AG08396 (cell line): ENCODE measurements at places on chromosomes 2 and 18.

DNA sequence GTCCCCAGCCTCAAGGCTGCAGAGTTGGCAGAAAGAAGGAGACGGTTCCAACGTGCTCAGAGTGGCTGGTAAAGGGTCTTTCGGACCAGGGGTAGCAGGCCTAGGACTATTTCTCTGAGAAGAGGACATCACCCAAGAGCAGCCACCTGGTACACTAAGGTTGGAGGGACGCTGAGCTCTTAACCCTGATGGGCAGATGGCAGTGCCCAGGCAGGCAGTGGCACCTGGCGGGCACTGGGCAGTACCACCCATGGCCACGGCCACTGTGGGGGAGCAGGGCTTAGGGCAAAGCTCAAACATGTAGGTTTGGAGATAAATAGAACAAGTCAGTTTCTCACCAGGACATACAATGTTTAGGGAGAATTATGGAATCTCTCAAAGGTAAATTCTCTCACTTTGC is 53.5 kb downstream of the MBP start:
- DNase-seq, result no peak

DNA sequence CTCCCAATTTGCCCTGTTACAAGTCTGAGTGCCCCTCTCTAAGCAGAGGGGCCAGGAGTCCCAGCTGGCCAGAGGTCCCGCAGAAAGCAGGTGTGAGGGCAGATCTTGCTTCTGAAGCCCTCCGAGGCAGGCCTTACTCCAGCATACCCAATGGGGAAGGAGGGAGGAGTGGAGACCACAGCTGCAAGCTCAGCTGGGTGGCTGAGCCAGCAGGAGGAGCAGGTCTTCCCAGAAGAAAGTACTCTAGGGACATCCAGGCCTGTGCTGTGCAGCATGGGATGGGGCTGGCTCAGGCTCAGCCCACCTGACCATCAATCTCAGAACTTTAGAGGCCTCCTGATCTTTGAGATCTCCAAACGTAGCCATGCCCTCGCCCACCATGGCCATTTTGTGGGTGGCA is 31.3 kb downstream of the PLB1 start:
- no peak for DNase-seq

DNA sequence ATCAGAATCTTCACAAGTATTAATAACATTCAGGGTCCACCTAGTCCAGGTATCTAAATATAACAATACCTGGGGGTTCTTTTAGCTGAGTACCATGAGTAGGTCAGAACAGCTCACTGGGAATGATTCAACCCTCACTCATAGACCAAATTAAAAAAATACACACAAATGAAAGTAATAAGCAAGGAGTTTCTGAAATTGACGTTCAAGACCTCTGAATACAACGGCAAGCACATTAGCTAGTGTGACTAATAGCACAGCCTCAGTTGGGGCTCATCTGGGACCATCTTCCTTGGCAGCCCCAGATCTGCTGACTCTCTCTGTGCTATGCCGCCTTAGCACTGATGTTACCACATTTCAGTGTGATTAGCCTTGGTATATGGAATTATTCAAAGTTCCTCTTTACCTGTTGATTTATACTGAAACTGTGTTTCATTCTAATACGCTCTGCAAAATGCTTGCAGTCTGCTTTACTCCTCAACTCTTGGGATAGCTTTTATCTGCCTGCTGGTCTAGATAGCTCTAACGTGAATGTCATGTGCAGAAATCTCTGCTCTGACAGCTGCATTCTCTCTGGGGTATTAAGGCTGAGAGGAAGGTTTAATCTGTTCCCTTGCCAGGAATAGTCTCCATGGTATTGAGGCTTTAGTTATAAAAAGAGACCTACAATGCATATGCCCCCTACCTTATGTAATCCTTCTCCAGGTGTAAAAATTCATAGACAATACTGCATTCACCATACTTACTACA is 153.3 kb downstream of the METTL4 start:
- DNase-seq, result no peak

GRCh38 chr2:97701851-97702465 is 11.4 kb upstream of the ZAP70 start:
- DNase-seq, result no peak

GRCh38 chr2:226330206-226330605 is 469.4 kb downstream of the IRS1 start:
- no peak for DNase-seq

DNA sequence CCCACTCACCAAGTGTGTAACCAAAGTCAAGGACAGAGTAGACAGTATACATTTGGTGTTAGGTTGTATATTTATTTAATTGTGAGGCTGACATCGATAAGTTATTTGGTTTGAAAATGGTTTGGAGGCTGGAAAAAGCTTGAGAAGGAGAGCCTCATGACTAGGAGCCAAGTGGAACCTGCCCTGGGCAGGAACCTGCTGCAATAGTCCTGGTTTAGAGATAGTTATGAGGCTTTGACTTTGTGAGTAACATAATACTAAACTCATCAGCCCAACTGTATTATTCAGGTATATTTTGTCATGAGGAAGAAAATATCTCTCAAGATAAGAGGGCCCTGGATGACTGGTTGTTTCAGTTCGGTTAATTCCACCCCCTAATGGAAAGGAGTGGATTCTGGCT is 234.3 kb upstream of the CYRIA start:
- no peak for DNase-seq

GRCh38 chr2:39568116-39568515 is 97.6 kb upstream of the TMEM178A start:
- no peak for DNase-seq

- no peak for DNase-seq
Measured at GRCh38 chr2:148901142-148901541, 26.1 kb downstream of the KIF5C start.

DNA sequence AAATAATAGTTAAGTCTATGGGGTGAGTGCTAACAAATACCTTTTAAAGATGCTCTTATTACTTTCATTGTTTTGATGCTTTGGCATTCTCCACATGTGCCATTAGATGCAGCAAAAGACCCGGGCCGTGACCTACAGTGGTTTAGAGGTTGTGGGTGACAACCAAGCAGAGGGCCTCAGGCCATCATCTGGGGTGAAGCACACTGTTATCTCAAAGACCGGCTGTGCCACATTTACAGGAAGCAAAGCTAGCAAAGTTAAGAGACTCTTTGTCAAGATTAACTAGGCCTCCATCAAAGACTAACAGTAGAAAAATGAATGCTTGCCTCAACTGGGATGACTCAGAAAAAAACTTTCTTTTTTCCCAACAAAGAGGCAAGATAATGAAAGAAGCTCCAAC is 695.3 kb downstream of the SATB2 start:
- no peak for DNase-seq

GRCh38 chr2:98828793-98829371 is 98.0 kb upstream of the MGAT4A start:
- no peak for DNase-seq

DNA sequence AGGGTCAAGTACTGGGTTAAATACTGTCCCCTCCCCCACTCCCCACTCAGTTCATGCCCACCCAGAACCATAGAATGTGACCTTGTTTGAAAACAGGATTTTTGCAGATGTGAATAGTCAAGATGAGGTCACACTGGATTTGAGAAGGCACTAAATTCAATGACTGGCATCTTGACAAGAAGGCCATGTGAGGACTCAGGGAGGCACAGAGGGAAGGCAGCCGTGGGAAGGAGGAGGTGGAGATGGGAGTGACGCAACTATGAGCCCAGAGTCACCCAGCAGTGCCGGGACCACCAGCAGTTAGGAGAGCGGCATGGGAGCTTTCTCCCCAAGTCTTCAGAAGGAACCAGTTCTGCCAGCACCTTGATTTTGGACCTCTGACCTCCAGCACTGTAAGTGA is 257.3 kb downstream of the BCL2 start:
- DNase-seq, result no peak

DNA sequence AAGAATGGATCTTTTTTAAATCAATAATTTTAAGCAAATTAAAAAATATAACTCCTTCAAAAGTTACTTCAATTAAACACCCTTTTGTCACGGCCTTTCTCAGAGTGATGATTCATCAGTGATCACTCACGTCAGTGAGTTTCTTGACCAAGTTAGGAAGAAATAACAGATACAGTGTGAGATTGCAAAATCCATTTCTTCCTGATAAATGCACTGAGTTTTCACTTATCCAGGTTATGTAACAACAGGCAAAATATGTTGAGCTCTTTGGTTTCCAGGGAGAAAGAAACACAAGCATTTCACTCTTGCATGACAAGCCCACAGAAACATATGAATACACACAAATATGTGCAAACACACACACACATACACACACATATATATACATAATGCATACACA is 195.9 kb upstream of the CYRIA start:
- no peak for DNase-seq

DNA sequence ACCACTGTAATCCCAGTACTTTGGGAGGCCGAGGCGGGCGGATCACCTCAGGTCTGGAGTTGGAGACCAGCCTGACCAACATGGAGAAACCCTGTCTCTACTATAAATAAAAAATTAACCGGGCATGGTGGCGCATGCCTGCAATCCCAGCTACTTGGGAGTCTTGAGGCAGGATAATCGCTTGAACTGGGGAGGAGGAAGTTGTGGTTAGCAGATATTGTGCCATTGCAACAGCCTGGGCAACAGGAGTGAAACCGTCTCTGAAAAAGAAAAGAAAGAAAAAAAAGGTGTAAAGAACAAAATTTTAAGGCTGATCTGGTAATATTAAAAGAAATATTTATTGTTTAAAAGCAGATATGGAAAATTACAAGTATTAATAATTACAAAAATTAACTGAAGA is 29.7 kb downstream of the ZNF804A start:
- DNase-seq, result no peak

DNA sequence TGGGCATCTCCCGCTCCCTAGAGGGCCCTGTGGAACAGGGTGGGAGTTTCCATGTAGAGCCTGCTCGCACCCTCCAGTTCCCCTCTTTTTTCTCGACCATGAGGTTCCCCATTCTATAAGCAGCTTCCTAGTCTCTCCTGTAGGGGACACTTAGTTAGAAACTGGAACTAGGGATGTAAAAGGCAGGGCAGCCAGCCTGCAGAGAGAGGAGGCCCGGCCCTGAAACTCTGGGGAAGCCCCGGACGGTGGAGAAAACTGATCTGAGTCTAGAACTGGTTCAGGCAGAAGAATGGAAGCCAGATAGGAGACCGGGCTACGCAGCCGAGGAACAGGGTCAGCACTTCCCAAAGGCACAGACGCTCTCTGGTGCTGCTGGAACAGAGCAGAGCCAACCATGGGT is 51.6 kb upstream of the ATG16L1 start:
- DNase-seq, result no peak

DNA sequence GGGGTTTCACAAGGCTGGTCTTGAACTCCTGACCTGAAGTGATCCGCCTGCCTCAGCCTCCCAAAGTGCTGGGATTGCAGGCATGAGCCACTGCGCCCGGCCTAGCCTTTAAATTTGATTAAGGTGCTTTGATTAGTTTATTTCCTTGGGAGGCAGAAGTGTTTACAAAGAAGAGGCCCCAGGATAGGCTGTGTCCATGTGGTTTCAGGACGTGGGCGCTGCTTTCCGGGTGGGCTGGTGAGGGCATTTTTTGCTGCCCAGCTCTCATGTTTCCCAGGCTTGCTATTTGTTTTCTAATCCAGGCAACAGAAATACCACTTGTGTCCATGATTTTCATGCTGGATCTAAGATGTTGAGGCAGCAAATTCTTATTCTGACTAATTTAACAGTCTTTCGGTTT is 124.2 kb downstream of the SH3RF3 start:
- DNase-seq, result no peak

DNA sequence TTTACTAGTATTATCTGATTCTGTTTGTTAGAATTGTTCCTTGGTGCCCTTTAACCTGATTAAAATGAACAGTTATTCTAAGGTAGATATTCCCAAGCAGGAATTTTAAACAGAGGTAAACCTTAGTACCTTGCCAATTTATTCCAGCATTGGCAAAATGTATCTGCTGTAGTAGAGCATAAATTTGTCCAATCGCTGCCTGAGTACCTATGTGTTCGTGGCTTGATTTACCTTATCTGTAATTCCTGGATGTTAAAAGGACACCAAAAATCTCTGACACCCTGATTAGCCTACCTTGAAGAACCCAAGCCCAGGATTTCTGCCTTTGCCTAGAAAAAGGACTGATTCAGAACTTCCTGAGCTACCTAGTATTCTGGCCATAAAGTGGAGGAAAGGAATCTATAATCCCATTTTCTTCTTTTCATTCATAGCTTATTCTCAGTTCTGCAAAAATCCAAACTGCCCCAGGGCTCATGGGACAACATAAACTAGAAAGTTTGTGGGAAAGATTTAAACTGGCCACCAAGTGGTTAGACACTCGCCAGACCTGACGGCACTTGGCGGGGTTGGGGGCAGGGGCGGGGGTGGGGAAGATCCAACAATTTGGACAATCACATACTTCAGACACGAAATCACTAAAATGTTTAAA is 16.2 kb upstream of the ZCCHC2 start:
- no peak for DNase-seq

- DNase-seq, result no peak
Measured at GRCh38 chr2:2801458-2801857, 470.4 kb upstream of the MYT1L start.

- DNase-seq, result peak; percentile 81
Measured at GRCh38 chr2:174697255-174697654, 67.0 kb downstream of the CHRNA1 start.

DNA sequence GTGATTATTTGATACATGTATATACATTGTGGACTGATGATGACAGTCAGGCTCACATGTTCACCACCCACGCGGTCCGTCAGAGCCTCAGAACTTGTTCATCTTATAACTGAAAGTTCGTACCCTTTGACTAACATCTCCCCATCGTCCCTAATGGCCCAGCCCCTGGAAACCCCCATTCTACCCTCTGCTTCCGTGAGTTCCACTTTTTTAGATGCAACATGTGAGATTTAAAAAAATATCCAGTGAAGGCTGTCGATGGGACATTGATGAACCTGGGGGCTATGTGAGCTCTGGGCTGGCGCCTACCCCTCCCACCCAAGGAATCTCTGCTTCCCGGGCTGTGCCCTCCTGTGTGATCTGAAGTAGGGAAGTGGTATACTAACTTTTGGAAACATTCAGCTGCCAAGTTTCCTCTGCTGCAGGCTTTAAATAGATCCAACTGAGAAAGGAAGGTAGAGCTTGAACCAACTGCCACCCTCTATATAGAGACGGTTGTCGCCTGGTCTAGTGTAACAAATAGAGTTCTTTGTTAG is 163.8 kb downstream of the FAM210A start:
- no peak for DNase-seq

- DNase-seq, result no peak
Measured at GRCh38 chr2:165757906-165758675, 36.0 kb downstream of the GALNT3 start.

- no peak for DNase-seq
Measured at GRCh38 chr2:216214768-216215167, 105.6 kb downstream of the XRCC5 start.

GRCh38 chr2:7835693-7836680 is 845.9 kb upstream of the ID2 start:
- DNase-seq, result no peak

- DNase-seq, result no peak
Measured at GRCh38 chr2:25293145-25293544, 48.6 kb downstream of the DNMT3A start.

DNA sequence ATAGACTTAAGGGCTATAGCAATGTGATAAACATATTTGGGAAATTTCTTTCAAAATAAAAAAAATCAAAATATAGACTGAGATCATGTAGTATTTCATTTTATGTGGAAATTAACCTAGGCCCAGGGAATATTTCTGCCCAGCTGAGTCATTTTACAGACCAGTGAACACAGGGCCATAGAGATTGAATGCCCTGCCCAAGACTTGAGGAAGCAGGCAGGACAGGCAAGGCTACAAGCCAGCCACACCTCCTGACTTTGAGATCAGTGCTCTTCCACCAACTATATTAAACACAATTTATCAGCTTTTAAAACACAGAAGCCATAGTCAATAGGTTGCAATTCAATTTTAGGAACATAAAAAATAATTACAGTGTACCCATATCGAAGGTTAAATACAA is 12.9 kb downstream of the CCDC148 start:
- no peak for DNase-seq
